ENCODE measurements at places on chromosomes 5 and 9.

- DNase-seq, result peak; percentile 41
These were observed 1.6 kb downstream of the FBXW11 start for GRCh38 chr5:172004824-172005237.

- no peak for DNase-seq
These were observed 22.8 kb downstream of the NKD2 start for GRCh38 chr5:1031306-1031959.

- no peak for DNase-seq
These were observed 12.3 kb upstream of the SPOUT1 start for GRCh38 chr9:128841694-128842492.

GRCh38 chr5:160315968-160316367 lies 3.6 kb upstream of the CCNJL start:
- no peak for DNase-seq

GRCh38 chr9:99354104-99354503 lies 132.0 kb downstream of the SEC61B start:
- DNase-seq, result no peak

DNA sequence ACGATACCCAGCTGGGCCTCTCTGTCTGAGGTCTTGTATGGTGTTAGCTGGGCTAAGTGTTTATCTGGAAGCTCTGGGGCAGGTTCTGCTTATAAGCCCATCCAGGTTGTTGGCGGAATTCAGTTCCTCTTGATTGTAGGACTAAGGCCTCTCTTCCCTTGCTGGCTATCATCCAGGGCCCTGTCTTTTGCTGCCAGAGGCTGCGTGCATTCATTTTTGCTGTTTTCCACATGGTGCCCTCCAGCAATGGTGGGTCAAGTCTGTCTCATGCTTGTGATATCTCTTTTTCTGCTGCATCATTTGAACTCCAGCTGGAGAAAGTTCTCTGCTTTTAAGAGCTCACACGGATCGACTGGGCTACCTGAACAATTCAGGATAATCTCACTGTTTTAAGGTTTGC lies 105.7 kb upstream of the ZNF618 start:
- DNase-seq, result no peak

- no peak for DNase-seq
These were observed 5.4 kb upstream of the NRARP start for GRCh38 chr9:137307255-137308056.
